ENCODE measurements at places on chromosomes 13 and 19.

GRCh38 chr13:64130171-64130570 lies 2714.5 kb upstream of the PCDH20 start:
- DNase-seq: no peak

DNA sequence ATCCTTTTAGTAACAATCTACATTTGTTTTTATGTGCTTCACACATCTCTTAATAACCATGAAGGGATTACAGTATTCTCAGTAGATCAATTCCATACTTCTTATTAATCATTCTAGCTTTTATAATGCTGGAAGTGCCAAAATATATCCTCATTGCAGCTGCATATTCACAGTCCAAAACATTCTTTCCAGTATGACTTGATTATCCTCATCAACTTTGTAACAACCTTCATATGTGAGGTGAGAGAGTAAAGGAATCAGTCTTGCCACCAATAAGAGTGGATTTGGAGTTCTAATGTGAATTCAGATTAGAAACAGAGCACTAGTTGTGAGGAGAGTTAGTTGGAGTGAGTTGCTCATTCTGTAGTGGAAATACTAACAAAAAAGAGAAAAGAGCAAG lies 208.0 kb upstream of the SPRY2 start:
- DNase-seq: no peak

- DNase-seq: no peak
These were observed 11.3 kb upstream of the RFC3 start for GRCh38 chr13:33806470-33807248.

- DNase-seq: no peak
These were observed 58.9 kb downstream of the ESD start for GRCh38 chr13:46738055-46738454.

- no peak for DNase-seq
These were observed 66.5 kb upstream of the STARD13 start for GRCh38 chr13:33352041-33352440.

DNA sequence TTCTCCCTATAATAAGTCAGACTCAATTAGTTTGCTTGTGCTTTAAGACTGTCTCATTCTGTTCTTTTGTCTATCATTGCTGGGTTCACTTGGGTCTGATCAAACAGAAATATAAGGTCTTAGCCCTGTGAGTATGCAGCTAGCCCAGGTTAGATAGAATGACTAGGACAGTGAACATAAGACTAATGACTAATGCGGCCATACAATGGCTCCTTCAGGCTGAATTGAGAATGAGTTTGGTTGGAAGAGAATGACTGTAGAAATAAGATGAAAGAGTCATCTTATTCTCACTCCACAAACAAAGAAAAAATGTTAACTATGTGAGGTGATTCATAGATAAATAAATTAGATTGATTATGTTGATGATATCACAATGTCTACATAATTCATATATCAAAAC lies 50.1 kb upstream of the OBI1 start:
- DNase-seq: no peak

DNA sequence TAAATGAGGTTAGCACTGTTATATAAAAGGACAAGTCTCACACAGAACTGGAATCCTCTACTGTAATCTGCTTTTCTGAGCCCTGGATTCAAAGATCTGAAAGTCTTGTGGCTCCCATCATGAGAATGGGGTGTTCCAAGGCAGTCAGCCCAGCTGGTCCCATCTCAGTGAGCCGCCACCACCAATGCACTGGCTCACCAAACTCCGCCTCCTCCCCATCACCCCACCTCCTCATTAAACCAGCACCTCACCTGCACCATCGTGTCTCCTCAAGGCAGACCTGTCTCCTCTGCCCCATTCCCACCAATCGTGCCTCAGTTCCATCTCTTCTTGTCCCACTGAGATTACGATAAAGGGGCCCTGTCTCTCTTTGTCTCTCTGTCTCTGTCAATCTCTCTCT lies 166.7 kb downstream of the USP12 start:
- no peak for DNase-seq

- DNase-seq: no peak
These were observed 22.2 kb upstream of the PLPP2 start for GRCh38 chr19:313169-313987.

GRCh38 chr13:55606045-55606665 lies 1534.6 kb upstream of the PRR20A start:
- no peak for DNase-seq

DNA sequence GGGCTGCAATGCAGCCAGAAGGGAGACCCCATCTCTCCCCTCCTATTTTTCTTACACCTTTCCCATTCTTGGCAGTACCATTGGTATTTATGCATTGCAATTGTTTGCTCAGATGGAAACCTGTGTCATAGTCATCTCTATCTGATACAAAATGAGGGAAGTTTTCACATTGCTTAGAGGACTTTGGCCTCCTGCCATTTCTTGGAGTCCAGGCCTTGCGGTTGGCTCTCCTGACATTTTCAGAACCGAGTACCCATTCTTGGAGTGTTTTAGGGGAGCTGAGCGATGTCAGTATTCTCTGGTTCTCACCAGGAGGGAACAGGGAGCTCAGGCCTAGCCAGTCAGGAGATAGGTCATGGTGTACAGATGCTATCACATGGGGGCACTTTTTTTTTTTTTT lies 1.5 kb downstream of the SIN3B start:
- no peak for DNase-seq

GRCh38 chr13:34241332-34241731 lies 423.4 kb downstream of the RFC3 start:
- no peak for DNase-seq

DNA sequence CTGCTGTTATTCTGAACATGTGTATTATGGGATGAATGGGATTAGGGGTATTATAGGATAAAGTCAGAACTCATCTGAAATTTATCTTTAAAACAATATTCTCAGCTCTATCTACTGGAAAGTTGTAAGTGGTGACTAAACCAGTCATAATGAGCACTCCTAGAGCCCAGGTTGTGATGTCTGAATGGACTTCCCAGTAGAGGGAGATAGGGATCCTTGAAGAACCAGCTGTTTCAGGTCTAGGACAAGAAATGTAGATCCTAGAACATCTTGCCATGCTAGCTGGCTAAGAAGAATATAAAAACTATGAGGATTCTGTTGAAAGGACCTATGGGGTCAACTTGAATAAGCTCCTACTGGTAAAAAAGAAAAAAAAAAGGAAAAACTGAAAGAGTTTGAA lies 310.8 kb downstream of the SLC7A1 start:
- no peak for DNase-seq

DNA sequence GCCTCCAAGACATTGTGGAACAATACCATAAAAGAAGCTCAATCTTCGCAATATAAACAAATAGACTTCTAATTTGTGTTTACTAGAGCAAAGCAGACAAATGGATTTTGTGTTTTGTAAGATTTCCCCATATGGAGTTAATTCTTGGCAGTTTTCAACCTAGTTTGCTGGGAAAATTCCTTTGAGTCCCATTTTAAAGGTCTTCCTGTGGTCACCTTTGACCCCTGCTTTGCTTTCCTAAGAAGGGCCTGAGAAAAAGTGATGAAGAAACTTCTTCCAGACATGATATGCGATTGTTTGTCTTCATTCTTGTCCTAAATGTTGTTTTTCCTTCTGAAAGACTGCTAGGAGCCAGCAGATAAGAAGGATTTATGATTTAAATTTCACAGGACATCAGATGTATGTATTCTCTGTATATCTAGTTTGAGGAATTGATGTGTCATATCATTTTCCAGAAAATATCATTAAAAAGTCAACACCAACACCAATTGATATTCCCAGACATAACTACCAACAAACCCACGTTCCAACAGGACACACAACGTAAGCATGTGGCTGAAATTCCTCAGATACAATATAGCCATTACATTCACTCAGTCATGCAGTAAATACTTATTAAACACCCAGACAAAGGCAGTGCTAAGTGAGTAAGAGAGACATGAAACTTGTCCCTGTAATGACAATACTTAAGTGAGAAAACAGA lies 276.4 kb downstream of the LHFPL6 start:
- DNase-seq: no peak

- DNase-seq: peak; percentile 34
These were observed 38.6 kb upstream of the SEMA6B start for GRCh38 chr19:4597975-4598671.

DNA sequence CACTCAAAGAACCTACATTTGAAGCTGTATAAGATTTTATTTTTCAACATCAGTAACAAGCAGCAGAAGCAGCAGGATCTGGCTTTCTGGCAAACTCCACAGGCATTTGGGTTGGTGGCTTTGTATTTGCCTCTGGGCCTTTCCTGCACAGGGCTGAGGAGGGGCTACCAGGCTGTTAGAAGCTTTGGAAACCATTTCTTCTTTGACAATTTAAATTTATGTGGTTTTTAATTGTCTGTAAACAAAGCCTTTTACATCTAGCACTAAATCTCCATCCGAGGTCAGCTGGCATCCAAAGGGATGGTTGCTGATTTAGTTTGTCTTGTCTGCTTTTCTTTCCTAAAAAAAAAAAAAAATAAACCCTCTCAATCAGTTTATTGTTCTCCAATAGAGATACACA lies 127.5 kb upstream of the OBI1 start:
- DNase-seq: no peak

DNA sequence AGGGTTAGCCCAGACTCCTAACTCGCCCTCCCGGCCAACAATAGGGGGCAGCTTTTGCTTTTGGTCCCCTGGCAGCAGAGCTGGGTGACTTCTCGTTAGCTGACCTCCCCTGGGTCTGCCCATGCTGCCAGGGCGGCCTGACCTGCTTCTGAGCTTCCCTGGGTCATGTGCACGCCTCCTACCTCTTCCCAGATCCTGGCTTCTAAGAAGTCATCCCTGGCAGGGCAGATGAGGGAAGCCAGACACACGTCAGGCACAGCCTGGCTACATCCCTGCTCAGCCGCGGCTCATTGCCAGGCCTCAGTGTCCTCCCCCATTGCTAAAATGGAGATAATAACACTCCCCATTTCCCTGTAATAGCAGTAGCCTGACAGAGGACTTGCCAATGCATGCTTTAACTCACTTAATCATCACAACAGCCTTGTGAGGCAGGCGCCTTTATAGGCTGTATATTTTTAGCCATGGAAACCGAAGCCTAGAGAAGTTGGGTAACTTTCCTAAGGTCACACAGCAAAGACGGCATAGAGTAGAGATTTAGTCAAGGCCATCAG lies 2.1 kb downstream of the KCNK6 start:
- DNase-seq: no peak

DNA sequence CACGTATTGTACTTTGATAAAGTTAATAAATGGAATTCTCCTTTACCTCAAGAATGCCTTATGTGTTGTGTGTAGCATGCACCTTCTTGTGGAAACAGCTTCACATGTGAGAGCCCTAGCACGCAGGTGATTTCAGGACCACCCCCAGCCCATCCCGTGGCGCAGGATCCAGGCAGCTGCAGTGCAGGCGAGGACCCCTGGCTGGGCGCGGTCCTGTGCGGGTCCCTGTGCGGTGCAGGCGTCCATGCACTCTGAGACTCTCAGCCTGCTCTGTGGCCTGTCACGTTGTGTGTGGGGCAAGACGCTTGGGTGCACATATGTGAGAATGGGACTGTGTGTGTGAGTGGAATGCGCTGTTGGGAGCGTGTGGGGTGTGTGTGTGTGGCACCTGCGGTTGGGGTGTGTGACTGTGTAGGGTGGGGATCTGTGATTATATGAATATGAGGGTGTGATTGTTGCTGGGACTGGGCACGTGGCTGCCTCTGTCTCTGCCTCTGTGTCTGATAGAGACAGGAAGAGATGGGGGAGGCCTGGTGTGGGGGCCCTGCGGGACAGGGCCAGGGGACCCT lies 30.8 kb downstream of the WTIP start:
- DNase-seq: no peak

GRCh38 chr19:53237114-53237777 lies 17.4 kb downstream of the ZNF677 start:
- no peak for DNase-seq

GRCh38 chr13:74299721-74300120 lies 165.5 kb upstream of the KLF12 start:
- no peak for DNase-seq

Data from CD4-positive, alpha-beta T cell (primary cell).